Common myeloid progenitor, CD34-positive (primary cell): ENCODE measurements at places on chromosomes 4 and X.

DNA sequence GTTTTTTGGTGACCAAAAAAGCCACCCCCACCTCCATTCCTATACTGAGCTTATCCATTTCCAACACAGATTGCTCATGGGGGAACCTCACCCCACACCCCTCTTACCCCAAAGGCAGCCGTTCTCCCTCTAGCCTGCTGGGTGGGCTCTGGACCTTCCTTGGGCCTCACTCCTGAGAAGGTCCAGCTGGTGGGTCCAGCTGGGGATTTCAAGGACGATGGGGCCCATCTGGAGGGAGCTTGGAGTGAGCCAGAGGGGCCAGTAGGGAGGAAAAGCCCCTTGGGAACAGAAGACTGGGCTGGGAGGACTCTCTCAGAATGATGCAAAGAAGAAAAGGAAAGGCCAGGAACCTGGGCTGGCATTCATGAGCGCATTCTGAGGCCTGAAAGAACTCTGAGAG lies 42.0 kb upstream of the PJA1 start:
- no peak for DNase-seq

GRCh38 chr4:138677212-138677611 lies 338.4 kb upstream of the NOCT start:
- DNase-seq: no peak

DNA sequence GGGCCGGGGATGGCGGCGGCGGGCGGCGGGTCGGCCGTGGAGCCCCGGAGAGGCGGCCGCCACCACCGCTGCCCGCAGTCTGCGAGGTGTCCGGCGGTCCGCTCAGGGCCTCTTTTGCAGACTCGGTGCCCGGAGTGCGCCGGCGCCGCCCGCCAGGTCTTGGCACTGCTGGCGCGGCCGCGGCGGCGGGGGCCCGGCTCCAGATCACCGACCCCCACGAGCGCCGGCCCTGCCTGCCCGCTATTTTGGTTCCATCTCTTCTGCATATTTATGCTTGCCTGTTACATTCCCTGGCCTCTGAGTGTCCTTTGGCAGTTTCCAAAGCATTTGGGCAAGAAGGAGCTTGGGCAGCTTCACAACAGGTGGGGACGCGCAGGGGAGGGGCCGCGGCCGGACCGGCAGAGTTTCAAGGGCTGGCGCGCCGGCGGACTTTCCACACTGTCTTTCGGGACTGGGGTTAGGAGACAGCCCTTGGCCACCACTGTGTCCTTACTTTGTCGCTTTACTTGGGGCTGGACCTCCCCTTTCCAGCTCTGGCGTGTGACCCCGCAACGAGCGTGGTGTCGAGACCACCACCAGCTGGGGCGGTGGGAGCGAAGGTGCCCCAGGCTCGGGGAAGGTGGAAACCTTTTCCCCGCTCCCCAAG lies 668 bp upstream of the TAPT1 start:
- DNase-seq: no peak

DNA sequence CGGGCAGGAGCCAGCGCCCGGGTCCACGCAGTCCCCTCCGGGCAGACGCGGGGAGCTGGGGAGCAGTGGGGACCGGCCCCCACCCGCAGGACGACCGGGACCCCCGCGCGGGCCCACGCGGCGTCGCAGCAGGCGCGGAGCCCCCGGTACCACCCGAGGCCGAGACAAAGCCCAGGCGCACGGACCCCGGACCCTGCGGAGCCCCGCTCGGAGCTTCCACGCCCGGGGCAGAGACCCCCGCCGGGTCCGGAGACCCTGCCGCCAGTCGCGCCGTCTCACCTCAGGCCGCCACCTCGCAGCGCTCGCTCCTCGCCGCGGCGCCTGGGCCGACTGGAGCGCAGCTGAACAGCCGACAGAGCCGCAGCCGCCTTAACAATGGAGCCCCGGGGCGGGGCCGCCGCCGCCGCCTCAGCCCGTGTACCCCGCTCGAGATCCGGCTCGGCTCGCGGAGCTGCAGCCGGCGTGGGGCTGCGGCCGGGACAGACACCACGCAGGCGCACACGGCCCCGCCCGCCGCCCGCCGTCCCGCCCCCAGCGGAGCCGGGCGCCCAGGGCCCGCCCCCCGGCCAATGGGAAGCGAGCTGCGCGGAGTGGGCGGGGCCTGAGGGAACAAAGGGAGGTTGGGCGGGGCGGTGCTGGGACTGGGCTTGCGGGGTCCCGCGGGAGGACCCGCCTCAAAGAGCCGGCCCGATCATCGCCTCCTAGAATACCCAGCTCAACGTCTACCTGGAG lies at the start of gene AFAP1:
Gene AFAP1, minus strand, starts transcription at position 485 of the 732 bp plus-strand sequence. CDS start 67,783 bp downstream, outside the sequence.
- DNase-seq: peak; percentile 70

DNA sequence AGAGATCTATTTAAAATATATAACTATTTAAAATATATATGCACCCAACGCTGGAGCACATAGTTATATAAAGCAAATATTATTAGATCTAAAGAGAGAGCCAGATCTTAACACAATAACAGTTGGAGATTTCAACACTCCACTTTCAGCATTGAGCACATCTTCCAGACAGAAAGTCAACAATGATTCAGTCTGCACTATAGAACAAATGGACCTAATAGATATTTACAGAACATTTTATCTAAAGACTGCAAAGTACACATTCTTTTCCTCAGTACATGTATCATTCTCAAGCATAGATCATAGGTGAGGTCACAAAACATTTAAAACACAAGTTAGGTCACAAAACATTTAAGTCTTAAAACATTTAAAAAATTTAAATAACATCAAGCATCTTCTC lies 36.4 kb downstream of the NLRP2B start:
- DNase-seq: no peak

- DNase-seq: no peak
Measured at GRCh38 chrX:124045109-124045508, 83.6 kb downstream of the STAG2 start.

DNA sequence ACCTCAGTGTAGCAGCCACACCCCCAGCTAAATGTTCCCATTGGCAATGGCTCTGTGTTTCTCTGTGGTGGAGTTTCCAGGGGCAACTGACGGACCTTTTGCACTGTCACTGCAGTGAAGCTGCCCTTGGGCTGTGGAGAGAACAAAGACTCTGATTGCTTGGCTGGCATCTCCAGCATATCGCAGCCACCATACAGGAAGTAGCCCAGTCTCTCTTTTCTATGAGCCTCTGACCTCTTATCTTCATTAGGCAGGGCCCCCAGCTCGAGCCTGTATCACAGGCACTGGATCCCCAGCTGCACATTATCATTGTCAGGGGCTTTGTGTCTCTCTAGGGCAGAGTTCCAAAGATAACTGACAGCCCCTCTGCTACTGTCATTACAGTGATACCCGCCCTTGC lies 483.5 kb downstream of the ARAP2 start:
- peak; percentile 82 for DNase-seq

DNA sequence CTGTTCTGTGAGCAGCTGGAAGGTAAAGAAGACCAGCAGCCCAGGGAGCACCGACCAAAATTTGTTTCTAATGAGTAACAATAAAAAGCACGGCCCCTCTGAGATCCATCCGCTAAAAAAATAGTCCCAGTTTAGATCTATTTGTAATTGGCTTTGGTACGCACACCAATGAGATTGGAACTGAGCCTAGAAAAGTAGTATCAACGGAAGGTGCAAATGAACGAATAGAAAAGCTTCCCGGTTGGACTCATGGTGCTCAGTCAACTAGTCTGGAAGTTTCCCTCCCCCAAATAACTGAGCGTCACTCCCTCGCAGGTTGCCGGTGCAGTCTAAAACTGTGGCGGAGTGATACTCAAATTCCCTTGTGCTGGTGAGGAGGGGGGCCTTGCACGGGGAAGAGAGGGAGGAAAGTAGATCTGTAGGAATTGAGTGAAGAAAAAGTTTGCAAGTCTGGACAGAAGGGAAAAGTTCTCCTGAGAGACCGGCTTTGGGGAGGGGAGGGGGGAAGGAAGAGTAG lies at the start of gene COL4A5:
Gene COL4A5, plus strand, starts transcription at position 413 of the 517 bp plus-strand sequence. CDS start 288 bp downstream, outside the sequence.
- peak; percentile 38 for DNase-seq

DNA sequence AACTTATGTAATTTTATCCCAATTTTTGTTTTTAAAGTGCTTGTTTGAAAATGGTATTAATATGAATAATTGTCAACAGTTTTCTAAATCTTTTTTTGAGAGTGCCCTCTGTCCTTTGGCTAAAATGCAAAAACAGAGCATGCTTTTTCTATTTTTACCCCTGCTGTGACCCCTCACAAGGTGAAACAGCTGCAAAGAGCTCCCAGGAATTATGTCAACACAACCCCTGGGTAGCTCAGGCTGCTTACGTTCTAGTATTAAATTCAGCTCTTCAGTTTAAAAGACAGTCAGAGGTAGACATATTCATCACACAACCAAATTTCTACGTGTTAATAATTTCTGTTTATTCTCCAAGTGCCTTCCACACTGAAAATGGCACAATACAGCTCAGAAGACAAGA lies 367.5 kb downstream of the PRDM5 start:
- no peak for DNase-seq

DNA sequence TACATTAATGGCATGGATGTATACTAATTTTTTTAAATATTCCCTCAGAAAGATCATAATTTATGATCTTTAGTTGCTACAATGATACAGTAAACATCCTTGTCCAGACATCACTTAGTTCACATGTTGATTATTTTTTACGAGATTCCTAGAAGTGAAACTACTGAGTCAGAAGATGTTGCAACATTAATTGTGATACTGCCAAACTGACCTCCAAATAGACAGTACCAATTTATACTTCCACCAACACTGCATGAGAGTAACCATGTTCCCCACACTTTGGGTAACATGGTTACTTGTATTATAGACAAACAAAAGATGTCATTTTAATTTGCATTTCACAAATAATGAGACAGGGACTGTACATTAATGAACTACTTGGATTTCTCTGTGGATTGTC lies 19.6 kb downstream of the RCHY1 start:
- DNase-seq: no peak

- peak; percentile 7 for DNase-seq
Measured at GRCh38 chr4:41000356-41000755, 214.0 kb downstream of the APBB2 start.

GRCh38 chrX:143058120-143058519 lies 32.4 kb downstream of the SPANXN4 start:
- no peak for DNase-seq

DNA sequence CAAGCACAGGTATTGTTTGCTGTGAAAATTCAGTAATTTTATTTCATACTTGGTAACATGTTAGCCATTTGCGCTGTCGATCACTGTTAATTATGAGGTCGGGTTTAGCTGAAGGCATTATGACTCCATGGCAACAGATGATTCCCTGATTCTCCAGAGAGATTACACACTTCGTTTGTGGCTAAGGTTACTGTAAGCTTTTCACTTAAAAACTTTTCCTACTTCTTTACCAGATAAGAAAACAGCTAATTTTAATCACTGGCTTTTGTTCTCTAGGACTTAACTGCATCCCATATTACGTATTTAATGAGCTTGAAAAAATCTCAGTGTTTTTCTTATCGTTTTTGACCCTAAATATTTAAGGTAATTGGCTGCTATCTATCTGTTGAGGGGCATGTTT lies 2.1 kb downstream of the GSTCD start:
- DNase-seq: no peak

- DNase-seq: no peak
Measured at GRCh38 chr4:168841672-168842019, 168.4 kb downstream of the CBR4 start.

- DNase-seq: no peak
Measured at GRCh38 chr4:12411072-12411471, 982.4 kb upstream of the HS3ST1 start.

- no peak for DNase-seq
Measured at GRCh38 chr4:1476140-1476513, 69.9 kb upstream of the NKX1-1 start.

GRCh38 chrX:87895421-87895820 lies 377.8 kb downstream of the KLHL4 start:
- no peak for DNase-seq

- DNase-seq: no peak
Measured at GRCh38 chr4:176642472-176642871, 150.2 kb downstream of the VEGFC start.

GRCh38 chr4:168475745-168476144 lies 4.5 kb downstream of the DDX60L start:
- DNase-seq: no peak

DNA sequence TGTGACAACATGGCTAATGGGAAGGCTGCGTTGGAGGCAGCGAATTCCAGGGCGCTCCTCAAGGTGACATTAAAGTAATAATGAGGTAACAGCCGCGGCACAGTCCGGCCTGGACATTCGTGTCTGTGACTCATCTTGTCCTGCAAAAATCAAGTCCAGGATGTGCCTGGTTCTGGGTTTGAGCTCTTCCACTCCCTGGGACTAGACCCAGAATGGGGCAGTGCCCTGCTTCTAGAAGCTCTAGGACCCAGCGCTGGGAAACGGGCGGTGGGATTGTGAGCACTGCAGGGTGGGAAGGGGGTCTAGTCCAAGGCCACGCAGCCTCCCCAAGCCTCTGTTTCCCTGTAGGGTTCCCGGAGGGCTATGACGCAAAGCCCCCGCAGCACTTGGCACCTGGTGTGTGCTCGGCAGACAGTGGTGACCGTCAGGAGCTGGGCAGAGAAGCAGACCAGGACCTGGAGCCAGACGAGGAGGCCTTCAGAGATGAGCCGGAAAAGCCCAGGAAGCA lies 34.9 kb downstream of the HMX1 start:
- DNase-seq: no peak

GRCh38 chrX:112137276-112137675 lies 54.7 kb upstream of the TRPC5 start:
- DNase-seq: peak; percentile 63

GRCh38 chrX:3549411-3549911 lies 164.0 kb downstream of the PRKX start:
- DNase-seq: no peak
